T47D (cell line): ENCODE measurements at places on chromosomes 13 and 19.

DNA sequence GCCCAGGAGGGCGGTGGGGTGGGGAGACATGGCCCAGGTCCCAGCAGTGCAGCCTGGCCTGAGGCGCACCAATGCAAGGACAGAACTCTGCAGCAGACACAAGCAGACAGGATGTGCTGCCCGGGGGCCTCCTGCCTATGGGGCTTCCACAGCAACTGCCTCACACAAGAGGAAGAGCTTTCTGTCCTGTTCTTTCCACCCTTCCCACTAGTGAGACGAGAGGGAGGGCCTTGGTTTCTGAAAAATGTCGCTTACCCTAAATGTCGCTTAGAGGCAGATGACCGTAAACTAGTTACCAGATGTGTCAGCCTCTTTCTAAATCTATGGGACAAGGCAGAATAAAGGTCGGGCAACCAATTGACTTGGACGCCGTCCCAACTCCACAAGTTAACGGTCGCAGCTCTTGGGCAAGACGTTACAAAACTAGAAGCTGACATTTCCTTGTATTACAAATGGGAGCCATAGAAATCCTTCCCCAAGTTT, at the start of gene LAIR1:
LAIR1 (minus strand) TSS at position 157 of the 483 bp plus-strand sequence; CDS start at position 30, 127 bp downstream.
- DNase-seq: no peak

DNA sequence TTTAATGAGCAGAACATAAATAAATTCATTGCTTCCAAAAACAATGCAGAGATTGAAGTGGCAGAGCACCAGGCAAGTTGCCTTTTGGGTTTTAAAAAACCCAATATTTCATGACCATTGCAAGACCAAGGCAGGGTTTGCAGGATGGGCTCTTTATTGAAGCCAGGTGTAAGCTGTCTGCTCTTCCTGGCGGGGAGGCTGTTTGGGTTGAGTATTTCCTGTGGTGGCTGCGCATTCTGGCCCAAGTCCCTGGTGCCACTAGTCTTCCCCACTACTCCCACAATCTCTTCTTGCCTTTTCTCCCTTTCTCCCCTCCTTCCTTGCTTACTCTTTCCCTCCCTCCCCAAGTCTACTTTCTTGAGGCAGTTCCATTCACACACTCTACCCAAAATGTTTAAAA, 116.4 kb downstream of the AKAP11 start:
- no peak for DNase-seq

- no peak for DNase-seq
Observed at GRCh38 chr13:78012046-78012445, 93.4 kb upstream of the EDNRB start.

GRCh38 chr19:50975766-50976165, 6.4 kb upstream of the KLK6 start:
- no peak for DNase-seq

DNA sequence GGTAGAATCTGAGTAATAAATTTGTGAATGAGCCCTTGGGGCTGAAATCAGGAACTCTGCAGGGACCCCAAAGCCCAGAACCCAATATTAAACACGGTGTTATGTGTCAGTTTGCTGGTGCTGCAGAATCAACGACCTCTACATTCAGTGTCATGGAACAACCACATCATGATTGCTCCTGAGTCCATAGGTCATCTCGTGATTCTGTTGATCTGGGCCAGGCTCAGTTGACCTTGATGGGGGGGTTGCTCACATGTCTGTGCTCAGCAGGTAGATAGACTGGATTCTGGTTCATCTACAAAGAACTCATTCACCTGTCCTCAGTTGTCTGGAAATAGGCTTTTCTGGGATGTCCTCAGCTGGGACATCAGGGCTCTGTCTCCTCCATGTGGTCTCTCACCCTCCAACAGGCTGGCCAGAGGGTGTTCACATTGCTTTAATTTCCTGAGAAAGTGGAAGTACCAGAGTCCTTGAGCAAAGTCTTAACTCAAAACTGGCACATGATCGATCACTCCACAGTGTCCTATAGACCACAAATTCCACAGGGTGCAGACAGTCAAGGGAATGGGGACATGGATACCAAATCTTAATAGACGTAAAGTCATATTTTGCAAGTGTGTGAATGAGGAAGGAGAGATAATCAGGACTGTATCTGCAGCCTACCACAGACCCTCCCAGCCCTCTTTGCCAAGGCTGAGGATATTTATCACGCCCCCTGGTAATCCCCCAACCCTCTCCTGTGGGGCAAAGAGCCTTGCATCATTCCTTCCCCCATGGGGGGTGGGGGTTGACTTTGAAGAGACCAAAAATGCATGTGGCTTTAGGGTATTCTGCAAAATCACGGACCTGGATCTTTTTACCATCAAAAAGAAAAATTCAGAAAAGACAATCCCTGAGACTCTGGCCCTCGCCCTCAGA, 39.3 kb upstream of the IGFL1 start:
- DNase-seq: no peak

DNA sequence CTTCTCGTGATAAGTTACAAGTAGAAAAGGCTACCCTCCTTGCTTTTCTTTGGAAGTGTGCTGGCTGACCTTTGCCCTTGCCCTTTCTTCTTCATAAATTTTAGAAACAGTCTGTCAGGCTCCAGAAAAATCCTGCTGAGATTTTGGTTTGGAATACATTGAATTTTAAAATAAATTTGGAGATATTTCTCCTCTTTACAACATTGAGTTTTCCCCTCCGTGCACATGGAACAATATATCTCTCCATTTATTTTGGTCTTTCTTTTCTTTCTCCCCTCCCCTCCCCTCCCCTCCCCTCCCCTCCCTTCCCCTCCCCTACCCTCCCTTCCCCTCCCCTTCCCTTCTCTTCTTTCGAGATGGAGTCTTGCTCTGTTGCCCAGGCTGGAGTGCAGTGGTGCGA, 8.6 kb downstream of the KLK4 start:
- no peak for DNase-seq

GRCh38 chr13:85312071-85312470, 487.1 kb downstream of the SLITRK6 start:
- no peak for DNase-seq

DNA sequence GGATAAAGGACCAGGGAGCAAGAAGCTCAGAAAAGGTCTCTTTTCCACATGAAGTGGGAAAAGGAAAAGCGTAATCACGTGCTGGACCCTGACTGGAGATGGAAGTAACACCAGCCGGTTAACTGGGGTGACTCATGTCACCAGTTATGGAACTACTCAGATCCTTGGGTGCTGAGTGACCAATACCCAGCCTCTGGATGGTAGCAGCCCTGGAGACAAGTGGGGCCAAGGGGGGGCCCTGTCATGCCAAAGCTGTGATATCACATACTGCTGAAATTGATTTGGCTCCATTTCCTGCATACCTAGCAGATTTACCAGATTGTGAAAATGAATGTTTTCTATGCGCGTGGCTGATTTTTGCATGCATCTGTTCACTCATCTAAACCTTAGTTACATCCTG, 158.9 kb downstream of the ZIC5 start:
- no peak for DNase-seq

DNA sequence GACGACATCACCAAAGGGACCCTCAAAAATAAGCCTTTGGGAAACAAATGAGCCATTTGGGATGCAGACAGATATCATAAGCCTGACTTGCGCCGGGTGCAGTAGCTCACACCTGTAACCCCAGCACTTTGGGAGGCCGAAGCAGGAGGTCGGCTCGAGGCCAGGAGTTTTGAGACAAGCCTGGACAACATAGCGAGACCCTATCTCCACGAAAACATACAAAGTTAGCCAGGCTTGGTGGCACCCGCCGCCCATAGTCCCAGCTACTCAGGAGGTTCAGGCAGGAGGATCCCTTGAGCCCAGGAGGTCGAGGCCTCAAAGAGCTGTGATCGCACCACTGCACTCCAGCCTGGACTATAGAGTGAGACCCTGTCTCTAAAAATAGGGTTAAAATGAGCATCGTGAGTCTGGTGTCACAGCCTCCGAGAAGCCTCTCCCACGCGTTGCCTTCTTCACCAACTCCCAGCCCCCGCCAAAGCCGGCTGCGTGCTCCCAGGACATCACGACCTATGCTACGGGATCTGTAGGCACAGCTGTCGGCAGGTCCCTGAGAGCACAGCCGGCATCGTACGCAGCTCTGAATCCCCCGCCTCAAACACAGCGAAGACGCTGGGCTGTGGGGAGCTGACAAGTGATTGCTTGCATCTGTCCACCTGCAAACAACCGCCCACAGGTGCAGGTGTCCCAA, 1.6 kb downstream of the REXO1 start:
- DNase-seq: no peak

GRCh38 chr19:39518975-39519374, 4.0 kb downstream of the SELENOV start:
- no peak for DNase-seq

GRCh38 chr13:103224804-103225203, 158.6 kb upstream of the SLC10A2 start:
- DNase-seq: no peak

DNA sequence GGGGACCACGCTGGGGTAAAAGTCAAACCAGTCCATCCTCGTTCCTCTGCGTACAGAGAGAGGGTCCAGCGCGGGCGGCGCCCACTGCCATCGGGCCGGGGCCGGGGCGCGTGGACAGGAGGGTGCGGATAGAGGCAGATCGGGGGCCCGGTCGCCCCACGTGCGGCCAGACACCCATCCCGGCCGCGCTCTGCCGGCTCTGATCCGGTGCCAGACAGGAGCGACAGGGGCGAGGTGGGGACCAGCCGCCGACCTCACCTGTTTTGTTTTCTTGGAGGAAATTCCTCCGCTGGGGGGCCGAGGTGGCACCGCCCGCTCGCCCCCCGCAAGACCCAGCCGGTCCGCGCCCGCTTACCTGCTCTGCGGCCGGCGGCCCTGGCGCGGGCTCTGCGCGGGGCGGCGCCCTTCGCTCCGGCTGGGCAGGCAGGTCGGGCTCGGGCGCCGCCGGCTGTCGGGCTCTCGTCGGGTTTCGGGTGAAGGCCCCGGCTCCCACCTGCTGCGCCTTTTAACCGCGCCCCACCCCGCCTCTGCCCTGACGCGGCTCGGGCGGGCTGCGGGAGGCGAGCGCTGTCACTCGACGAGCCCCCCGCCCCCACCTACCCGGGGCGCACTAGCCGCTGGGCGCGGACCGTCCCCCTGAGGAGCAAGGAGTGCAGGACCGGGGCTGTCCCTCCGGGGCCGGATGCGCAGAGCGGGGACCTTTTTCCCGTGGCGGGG, at the start of gene GJB6:
GJB6 (minus strand) TSS at position 481 of the 717 bp plus-strand sequence. CDS start 8,839 bp downstream, outside the sequence.
- peak; percentile 56 for DNase-seq

GRCh38 chr19:44653977-44654774, 10.5 kb downstream of the PVR start:
- peak; percentile 54 for DNase-seq

- DNase-seq: no peak
Observed at GRCh38 chr19:3282155-3282554, 57.7 kb downstream of the CELF5 start.

- no peak for DNase-seq
Observed at GRCh38 chr13:31264151-31264550, 64.4 kb downstream of the B3GLCT start.

DNA sequence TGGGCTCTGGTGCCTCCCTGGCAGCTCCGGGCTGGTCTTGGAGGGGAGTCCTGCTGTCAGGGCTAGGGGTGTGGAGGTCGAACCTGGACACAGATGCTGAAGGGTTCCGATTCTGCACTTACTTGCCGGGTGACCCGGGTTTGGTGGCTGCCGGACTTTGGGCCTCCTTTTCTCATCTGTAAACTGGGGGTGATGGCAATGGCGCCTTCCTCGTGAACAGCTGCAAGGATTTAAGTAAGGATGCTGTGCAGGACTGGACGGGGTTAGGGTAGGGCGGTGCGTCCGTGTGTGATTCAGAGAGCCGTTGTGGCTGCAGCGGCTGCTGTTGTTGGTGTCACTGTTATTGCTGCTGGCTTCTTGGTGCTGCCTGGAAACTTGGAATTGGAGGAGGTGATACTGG, 2.4 kb downstream of the HPN start:
- no peak for DNase-seq

GRCh38 chr13:114017028-114017630, 43.3 kb upstream of the C13orf46 start:
- DNase-seq: no peak

- DNase-seq: peak; percentile 12
Observed at GRCh38 chr13:39567569-39567968, 35.4 kb downstream of the LHFPL6 start.

DNA sequence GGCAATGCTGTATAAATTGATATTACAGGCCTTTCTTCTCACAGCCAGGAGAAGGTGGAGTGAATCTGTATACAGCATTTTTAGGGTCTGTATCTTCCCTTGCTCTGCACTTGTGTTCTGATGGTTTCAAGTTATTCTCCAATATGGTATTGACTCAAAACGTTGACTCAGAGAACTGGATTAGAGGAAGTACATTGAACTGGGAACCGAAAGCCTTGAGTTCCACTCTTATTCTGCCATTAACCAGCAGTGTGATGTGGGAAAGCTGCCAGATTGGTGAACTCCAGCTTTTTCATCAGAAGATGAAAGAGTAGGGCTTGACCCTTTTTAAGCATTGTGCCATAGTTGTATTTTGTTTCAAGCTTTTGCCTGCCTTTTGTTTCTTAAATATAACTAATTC, 167.7 kb downstream of the SPRY2 start:
- no peak for DNase-seq

- no peak for DNase-seq
Observed at GRCh38 chr13:44930280-44930679, 59.0 kb downstream of the NUFIP1 start.

DNA sequence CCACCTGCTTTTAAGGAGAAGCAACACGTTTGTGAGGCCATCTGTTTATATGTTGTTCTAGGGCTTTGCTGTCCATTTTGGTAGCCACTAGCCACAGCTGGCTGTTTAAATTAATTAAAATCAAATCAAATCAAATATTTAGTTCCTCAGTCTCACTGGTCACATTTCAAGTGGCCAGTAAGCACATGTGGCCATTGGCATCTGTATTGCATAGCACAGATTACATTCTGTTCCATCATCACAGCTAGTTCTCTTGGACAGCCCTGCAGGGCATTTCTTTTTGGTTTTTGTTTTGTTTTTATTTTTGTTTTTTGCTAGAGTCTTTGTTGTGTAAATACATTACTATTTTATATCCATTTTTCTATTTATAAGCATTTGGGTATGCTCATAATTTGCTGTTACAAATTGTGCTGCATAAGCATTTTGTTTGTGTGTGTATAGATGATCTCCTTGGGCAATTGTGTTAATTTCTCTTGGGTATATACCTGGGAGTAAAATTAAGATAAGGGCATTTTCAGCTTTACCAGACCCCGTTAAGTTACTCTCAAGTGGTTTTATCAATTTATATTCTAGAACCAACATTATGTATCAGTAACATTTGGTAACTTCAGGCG, 31.3 kb downstream of the SAE1 start:
- no peak for DNase-seq

- peak; percentile 28 for DNase-seq
Observed at GRCh38 chr19:35491836-35492360, 1.6 kb upstream of the KRTDAP start.

- DNase-seq: peak; percentile 62
Observed at GRCh38 chr19:17938092-17938845, 5.5 kb downstream of the CCDC124 start.

- no peak for DNase-seq
Observed at GRCh38 chr19:54659300-54659699, 3.5 kb upstream of the LILRB4 start.

GRCh38 chr19:1351381-1351851, 32.3 kb upstream of the NDUFS7 start:
- DNase-seq: no peak

GRCh38 chr19:29315556-29316190, 102.7 kb upstream of the UQCRFS1 start:
- DNase-seq: no peak

GRCh38 chr19:970695-971094, 13.4 kb upstream of the WDR18 start:
- no peak for DNase-seq

- DNase-seq: no peak
Observed at GRCh38 chr13:98240135-98240534, 63.1 kb upstream of the RNF113B start.

GRCh38 chr13:112657850-112658445, 31.9 kb upstream of the ATP11A start:
- DNase-seq: peak; percentile 12
